Stimulated activated CD8-positive, alpha-beta memory T cell treated with anti-CD3 and anti-CD28 coated beads, Interleukin-4, amount 100 ng/mL, for 4 hours (primary cell): ENCODE measurements at places on chromosomes 4 and X.

DNA sequence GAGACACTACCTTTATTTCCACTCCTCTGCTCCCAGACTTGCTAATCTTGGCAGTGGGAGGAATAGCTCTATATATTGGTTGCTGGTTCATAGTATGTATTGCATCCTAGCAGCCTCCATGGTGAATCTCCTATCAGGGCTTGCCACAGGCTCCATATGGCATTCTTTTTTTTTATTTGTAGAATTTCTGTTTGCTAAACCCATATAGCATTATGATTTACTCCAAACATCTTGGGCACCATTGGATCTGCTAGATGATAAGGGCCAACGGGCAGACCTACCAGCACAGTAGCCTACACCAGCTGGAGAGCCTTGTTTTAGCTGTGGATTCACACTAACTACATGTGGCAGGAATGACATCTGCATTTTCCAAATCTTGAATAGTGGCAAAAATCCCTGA, 6.9 kb downstream of the SMIM10 start:
- no peak for DNase-seq

DNA sequence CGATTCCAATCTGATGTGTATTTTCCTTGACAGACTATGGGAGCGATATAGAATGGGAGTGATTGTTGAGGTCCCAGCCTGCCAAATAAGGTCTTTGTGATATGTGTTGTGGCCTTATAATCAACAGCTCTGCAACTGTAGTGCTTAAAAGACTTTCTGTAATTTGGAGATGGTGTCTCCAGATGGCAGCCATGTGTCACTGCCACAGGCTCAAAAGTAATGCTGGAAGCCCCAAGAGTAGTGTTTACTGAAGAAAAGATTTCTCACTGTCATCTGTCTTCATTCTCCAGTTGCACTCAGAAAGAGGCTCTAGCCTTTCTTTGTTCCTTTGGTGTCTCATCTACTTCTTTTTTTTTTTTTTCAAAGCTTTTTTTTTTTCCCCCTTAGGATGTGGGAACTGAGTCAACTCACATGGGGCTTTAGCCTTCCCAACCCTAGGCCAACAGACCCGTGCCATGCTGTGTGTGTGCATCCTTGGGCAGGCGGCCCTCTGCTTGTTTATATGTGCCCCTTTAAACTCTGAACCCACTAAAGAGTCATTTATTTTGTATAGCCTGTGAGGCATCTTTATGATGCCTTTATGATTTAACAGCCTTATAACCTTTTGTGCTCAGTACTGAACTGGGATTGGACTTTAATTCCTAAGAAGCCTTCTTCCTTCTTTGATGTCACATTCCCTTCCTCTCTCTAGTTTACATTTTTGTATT, 15.6 kb downstream of the SRPX2 start:
- DNase-seq, result no peak

- no peak for DNase-seq
These were observed 211.3 kb downstream of the PALLD start for GRCh38 chr4:168708108-168708507.

DNA sequence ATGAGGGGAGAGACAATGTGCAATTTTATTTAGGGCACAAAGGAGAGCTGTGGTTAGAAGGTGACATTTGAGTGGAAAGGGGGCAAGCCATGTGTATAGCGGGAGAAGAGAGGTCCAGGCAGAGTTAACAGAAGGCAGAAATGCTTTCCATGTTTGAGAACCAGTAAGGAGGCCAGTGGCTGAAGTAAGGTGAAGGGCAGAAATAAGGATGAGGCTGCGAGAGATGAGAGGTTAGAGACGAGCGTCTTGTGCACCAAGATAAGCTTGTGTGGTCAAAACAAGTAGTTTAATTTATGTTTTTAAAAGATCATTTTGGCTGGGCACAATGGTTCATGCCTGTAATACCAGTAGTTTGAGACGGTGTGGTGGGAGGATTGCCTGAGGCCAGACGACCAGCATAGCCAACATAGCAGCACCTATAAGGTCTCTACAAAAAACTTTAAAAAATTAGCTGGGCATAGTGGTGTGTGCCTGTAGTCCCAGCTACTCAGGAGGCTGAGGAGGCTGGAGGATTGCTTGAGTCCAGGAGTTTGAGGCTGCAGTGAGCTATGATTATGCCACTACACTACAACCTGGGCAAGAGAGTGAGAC, 8.5 kb downstream of the HTT start:
- DNase-seq, result no peak

DNA sequence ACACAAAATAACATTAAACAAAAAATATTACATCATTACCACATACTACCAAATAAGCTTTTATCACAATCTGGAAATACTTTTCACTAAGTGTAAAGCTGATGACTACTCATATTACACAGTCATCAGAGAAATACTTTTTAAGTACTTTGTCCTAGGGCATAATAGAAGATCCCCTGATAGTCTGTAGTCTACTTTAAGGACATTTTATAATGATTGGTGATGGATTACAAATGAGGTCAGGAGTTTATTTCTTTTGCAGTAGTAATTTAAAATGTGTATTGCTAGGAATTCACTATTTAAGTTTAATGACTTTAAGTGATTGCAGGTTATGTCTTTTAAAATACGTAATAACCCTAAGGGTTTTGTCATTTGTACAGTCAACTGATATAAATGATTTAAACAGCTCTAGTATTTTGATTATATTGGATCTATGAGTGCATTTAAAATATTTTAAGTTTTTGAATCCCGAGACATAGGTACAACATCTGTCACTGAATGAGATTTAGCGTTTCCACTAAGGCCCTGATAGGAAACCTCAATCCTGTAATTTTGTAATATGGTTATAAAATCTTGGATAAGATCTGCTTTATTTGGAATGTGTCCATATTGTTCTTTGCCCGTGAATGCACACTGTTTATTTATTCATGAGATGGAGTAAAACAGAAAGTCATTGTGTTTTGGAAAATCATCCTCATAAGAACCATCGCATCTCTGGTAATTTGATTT, 189.5 kb downstream of the ARAP2 start:
- DNase-seq, result no peak

- DNase-seq, result no peak
These were observed 103.0 kb downstream of the PPEF1 start for GRCh38 chrX:18810416-18810815.

DNA sequence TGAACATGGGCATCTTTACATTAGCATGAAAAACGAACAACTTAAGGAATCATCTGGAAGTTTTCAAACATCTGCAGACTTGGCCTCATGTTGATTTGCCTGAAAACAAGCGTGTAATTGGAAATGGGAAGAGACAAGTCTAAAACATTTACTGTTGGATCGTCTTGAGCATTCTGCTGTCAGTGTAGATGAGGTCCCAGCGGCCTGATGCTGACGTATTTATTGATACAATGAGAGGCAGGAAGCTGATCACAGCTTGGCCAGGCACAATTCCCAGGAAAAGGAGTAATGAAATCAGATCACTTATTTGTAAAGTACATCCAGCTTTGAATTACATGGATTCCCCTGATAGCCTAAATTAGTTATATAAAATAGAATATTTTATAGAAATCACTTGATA, 210.6 kb downstream of the CLCN4 start:
- no peak for DNase-seq

- DNase-seq, result no peak
These were observed 83.6 kb downstream of the MXRA5 start for GRCh38 chrX:3262901-3263300.

GRCh38 chr4:26161030-26161824, 159.6 kb upstream of the RBPJ start:
- DNase-seq, result no peak
